Non-pigmented ciliary epithelial cell (primary cell): ENCODE measurements at places on chromosomes 3 and 15.

DNA sequence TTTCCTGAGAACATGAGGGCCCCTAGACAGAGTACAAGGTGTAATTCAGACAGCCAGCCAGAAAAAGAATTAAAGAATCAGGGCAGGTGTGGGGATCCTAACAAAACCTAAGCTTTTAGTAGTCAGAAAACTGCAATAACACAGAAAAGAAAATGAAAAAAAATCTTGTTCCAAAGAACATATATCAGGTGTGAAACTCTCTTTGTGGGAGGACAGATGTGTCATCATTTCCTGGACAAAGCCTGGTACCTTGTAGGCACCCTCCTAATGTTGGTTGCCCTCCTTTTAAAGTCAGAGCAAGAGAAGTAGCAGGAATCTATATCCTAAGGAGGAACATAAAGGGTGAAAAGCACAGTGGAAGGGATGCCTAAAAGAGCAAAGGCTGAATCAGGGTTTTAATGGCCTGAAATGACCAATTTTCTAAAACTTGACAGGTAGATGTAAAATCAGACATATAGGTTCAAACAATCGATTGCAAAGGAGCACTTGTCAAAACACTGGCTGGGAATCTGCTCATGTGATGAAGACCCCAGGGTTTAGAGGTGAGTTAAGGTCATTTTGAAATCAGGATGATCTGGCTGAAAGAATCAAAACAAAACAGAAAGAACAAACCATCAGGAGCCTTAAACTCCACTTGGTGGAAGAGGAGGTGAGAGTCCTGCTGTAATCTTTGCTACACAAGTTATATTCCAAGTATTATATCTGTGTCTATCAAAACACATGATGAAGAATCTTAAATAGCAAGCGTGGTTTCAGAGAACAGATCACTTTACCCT lies 54.9 kb downstream of the TGFBR2 start:
- DNase-seq = no peak

GRCh38 chr3:133130168-133130567 lies 92.0 kb downstream of the TMEM108 start:
- no peak for DNase-seq

- DNase-seq = no peak
Measured at GRCh38 chr3:77459926-77460325, 420.0 kb downstream of the ROBO2 start.

DNA sequence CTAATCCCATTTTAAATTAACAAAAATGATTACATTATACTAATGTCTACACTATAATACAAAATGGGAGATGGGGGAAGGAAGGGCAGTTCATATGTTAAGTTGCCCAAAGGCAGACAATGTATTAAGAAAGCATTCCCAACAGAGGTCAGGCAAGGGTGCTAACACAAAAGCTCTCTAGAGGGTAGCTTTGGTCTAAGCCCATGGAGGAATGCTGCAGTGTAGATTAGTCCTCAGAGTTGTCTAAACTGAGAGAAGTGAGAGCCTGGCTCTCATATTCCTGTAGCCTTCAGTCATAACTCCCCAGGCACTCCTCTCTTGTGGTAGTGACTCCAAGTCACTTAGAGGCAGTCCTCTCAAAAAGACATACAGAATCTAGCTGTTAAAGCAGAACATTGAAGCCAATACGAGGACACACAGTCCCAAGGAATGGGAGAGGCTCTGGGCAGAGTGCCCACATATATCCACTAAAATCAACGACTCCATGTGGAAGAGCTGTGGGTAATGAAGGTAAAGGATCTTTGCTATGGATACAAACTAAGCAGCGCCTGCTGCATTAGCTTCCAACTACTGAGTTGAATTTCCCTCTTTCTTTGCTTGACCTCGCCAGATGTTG lies 14.5 kb downstream of the NEK10 start:
- no peak for DNase-seq

- DNase-seq = no peak
Measured at GRCh38 chr3:58536501-58537411, at the start of gene ACOX2. TSS of gene ACOX2 (minus strand) at chr3:58537190. CDS start at chr3:58535106, 2,084 bp downstream.

DNA sequence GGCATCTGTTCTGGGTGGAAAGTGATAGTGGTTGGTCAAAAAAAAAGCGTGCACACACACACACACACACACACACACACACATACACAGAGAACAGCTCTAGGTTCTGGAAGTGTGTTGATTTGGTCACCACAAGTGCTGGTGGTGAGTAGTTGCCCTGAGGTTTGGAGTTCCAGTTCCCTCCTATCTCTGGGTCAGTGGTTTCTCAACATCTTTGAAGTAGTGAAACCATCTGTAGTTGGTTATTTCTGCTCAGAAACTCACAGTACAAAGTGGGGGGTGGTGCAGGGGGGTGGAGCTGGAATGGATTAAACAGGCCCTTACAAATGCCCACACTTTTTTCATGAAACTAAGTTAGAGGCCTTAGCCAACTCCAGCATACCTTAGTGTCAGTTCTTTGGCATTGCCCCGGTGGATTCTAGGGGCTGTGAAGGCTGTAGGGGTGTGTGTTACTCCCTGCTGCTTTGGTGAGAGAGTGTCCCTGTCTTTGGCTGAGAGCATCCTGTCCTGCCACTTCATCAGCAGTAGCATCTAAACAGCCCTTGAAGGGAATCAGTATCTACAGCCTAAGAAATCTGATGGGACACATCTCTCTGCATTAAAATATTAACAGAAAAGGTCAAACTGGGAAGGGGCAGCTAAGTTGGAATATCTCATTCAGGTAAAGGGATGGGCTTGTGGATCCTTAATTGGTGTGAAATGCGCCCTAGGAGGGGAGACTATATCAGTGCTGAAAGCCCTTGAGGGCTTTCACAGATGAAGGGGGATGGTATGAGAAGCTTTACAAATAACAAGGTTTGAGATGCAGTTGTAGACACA lies 20.6 kb downstream of the SMAD3 start:
- DNase-seq = peak; percentile 85

GRCh38 chr3:172061724-172062184 lies 22.4 kb downstream of the FNDC3B start:
- no peak for DNase-seq

DNA sequence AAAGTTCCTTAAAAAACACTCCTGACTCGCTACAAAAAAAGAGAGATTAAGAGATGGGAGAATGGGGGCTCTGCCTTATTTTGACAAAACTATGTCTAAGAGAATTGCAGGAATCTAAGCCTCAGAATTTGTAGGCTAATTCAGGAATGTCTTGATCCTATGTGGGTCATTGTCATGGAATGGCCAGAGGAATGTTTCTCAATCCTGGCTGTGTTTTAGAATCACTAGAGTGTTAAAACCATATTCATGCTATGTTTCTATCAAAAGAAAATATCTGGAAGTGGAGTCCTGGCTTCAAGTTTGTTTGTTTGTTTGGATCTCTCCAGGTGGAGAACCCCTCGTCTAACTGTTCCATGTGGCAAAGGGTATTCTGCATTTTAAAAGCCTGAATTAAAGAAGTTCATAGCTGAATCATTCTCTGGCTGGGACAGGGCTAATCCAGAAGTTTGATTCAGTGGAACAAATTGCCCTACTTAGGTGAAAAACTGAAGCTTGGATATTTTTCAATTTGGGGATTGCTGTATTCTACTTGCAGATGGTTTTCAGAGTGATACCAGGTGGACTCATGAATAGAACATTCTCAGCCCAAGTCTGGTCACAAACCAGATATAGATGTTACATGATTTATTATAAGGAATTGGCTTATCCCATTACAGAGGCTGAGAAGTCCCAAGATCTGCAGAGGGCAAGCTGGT lies 28.2 kb downstream of the GJD2 start:
- DNase-seq = no peak

GRCh38 chr15:66880380-66881155 lies 178.5 kb downstream of the SMAD6 start:
- no peak for DNase-seq

DNA sequence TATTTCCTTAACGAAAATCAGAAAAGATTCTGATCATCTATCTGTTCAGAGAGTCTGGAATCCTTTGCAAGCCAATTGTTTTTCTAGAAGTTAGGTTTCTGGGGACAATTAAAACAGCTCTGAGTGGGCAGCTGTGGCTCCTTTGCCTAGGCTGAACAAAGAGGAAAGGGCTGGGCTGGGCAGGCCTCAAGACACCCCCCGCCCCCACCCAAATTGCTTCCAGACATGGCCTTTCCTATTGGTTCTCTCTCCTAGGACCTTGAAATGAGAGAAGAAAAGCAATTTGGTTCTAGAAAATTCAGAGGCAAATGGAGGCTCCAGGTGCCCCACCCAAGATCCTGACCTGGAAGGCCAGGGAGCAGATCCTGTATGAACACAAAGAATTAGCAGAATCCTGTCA lies 2.3 kb upstream of the ADPGK start:
- no peak for DNase-seq

DNA sequence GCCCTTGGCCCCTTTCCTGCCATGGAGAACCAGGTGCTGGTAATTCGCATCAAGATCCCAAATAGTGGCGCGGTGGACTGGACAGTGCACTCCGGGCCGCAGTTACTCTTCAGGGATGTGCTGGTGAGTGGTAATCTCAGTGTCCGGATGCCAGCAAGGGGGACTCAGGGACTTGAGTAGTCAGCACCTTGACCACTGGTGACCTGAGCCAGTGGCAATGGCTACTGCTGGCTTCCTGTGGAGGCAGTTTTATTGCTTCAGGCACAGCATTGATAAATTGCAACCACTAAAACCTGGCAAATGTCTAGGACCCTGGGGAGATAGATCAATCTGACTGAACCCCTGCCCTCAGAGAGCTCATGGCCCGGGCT lies 830 bp downstream of the MAP2K5 start:
- no peak for DNase-seq

GRCh38 chr3:37906734-37907282 lies 45.1 kb downstream of the CTDSPL start:
- DNase-seq = no peak

GRCh38 chr3:138197058-138197457 lies 10.0 kb downstream of the ARMC8 start:
- DNase-seq = no peak

DNA sequence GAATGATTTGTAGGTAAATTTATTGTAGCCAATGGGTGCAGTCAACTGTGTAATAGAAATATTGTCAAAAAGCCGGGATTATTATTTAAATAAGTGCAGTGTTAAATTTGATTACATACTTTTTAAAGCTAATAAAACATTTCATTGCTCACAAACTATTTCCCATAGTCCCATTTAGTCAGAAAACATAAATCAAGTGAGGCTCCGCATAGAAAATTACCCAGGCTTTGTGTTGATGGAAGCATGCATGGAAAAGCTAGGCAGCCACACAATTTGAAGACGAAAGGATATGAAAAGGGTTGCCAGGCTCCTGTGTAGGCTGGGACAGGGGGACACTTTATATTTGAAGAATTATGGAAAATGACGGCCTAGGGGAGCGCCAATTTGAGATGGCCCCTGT lies 82.3 kb downstream of the LRTM1 start:
- DNase-seq = no peak

DNA sequence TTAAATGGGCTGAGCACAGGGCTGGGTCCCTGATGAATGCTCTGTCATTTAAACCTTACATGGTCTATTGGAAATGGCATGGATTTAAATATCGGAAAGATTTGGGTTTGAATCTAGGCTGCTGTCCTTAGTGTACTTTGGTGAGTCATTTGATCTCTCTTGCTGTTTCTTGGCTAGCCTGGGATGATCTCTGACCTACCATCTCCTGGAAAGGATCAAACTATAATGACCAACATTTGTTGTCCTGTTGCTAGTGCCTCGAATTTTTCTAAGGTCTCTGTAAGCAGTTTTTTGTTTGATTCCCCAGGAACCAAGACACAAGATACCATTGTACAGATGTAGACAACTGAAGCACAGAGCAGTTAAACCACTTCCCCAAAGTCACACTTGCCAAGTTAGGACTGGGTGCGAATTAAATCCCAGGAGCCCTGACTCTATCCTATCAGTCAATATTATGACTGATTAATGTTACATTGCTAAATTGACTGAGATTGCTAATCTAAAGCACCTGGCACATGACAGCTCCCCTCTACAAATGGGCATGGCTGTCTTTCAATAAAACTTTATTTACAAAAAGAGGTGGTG lies 244.9 kb upstream of the MCTP2 start:
- no peak for DNase-seq

- DNase-seq = no peak
Measured at GRCh38 chr3:136772709-136773108, 20.5 kb upstream of the STAG1 start.

- DNase-seq = no peak
Measured at GRCh38 chr15:92157666-92158298, 235.9 kb upstream of the ST8SIA2 start.

GRCh38 chr3:30893678-30894325 lies 659 bp downstream of the GADL1 start:
- DNase-seq = no peak

GRCh38 chr3:148998715-148999423 lies 7.5 kb downstream of the GYG1 start:
- no peak for DNase-seq

- DNase-seq = no peak
Measured at GRCh38 chr15:33094336-33094735, 100.2 kb downstream of the FMN1 start.

GRCh38 chr15:70583006-70583405 lies 180.4 kb downstream of the UACA start:
- no peak for DNase-seq

DNA sequence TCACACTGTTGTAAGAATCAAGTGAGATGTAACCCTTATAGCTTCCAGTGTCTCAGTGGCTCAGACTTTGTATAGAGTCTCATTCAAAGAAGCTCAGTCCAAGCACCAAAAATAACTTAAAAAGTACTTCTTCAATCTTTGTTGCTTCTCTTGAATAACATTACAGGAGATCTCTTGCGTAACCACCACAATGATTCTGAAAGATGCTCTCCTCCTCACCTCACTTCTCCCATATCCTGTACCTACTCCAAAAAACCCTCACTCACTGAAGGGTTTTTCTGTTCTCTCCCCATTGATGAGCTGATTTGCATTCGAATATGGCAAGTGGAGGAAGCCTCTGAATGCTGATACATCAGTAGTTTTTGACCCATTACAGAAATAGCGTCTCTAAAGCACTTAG lies 39.4 kb upstream of the MRPS22 start:
- no peak for DNase-seq

DNA sequence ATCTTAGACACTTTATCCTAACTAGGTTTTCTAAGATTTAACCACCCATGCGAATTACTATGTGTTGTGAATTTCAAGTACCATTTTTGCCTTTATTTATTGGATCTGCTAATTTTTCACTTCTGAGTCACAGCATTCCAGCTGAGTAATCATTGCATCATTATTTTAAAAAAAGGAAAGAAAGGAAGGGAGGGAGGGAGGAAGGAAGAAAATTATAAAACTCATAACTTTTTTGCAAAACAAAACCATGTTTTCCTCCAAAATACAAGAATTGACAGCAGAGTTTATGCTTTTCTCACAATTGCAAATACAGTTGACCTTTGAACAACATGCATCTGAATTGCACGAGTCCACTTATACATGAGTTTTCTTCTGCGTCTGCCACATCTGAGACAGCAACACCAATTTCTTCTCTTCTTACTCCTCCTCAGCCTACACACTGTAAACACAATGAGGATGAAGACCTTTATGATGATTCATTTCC lies 651.4 kb upstream of the NECTIN3 start:
- DNase-seq = peak; percentile 57
